Activated naive CD4-positive, alpha-beta T cell treated with anti-CD3 and anti-CD28 coated beads, Interleukin-2, amount 50 U/mL, for 72 hours (primary cell): ENCODE measurements at places on chromosomes 1 and 21.
A peak's percentile ranks its signal among the peaks of the same experiment; 100 is the strongest.

DNA sequence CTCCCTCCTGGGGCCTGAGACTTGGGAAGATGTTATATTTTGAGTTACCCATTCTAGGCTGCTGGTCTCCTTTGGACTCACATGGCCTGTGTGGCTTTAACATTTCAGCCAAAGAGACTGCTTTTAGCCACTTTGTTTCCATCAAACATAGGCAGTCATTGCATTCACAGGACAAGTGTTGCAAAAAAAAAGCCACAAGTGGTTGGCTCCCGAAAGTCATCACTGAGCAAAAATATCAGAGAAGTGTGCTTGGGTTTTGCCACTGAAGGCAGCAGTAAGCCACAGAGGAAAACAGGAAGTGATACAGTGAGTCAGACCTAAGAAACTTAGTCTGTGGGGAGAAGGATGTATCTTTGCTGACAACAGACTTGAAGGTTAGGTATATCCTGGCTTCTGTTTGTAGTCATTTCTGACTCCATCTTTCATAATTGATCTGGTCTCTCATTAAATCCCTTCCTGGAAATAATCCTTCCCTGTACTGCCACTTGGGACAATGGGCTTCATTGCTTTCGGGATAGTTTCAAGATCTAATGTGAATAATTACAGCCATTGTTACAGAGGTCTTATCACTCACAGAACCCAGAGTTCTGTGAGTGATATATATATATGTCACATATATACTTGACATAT lies 80.9 kb downstream of the COLGALT2 start:
- DNase-seq: peak; percentile 52

- no peak for DNase-seq
These were observed 11.5 kb downstream of the RO60 start for GRCh38 chr1:193070942-193071341.

GRCh38 chr1:109770331-109771095 lies 6.8 kb upstream of the EPS8L3 start:
- DNase-seq: no peak

- peak; percentile 84 for DNase-seq
These were observed at the start of gene C21orf91 for GRCh38 chr21:17819114-17819876. Gene C21orf91 (minus strand): TSS chr21:17819356. CDS start chr21:17818318, 1,038 bp downstream.

DNA sequence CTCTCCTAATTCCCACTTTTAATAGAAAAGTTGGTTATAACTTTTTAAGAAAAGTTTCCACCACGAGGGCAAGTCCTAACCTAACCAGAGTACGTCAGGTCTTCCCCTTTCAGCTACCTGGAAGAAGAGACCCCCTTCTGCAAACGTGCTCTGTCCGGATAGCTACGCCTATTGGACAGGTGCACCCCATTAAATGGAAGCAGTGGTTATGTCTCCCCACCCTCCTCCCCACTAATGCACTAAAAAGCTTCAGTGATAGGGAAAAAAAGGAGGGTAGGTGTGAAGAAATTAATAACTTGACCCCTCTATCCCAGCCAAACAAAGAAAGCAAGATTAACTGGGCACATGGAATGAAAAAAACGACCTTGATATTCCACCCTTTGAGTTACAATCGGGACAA lies 7.7 kb downstream of the GLUL start:
- DNase-seq: no peak

DNA sequence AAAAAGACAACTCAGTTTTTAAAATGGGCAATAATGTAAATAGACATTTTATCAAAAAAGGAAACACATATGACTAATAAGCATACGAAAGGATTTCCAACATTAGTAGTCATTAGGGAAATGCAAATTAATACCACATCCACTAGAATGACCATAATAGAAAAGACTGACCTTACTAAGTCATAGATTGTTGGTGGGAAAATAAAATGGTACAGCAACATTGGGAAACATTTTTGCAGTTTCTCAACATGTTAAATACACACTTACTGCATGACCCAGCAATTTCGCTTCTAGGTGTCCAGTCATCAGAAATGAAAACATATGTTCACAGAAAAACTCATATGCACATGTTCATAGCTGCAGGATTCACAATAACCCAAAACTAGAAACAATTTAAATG lies 29.9 kb upstream of the SLC44A3 start:
- no peak for DNase-seq

GRCh38 chr1:247331172-247331524 lies 519 bp downstream of the ZNF496 start:
- DNase-seq: peak; percentile 75

DNA sequence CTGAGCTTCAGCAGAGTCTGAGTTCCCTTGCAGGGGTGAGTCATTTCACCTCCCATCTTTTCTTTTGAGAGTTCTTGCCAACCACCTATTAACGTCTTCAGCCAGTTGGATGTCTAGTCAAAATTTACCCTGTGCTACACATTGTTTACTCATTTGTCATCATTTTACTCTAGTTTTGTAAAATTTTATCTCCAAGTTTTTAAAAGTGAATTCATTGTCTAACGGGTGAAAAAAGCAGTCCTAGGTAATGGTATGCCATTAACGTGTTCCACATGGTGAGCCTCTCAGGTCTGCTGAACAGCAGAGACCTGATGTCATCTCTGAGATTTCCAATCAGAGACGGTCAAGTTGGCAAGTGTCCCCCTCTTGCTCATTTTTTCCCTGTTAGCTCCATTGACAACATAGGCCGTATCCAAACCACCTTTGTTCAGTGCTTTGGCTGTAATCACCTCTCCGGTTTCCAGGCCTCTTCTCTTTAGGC lies 85.4 kb downstream of the TBX15 start:
- no peak for DNase-seq
